Caco-2 (cell line): ENCODE measurements at places on chromosomes 13 and 19.

GRCh38 chr13:104759069-104759468 is 1692.9 kb upstream of the SLC10A2 start:
- DNase-seq: no peak

DNA sequence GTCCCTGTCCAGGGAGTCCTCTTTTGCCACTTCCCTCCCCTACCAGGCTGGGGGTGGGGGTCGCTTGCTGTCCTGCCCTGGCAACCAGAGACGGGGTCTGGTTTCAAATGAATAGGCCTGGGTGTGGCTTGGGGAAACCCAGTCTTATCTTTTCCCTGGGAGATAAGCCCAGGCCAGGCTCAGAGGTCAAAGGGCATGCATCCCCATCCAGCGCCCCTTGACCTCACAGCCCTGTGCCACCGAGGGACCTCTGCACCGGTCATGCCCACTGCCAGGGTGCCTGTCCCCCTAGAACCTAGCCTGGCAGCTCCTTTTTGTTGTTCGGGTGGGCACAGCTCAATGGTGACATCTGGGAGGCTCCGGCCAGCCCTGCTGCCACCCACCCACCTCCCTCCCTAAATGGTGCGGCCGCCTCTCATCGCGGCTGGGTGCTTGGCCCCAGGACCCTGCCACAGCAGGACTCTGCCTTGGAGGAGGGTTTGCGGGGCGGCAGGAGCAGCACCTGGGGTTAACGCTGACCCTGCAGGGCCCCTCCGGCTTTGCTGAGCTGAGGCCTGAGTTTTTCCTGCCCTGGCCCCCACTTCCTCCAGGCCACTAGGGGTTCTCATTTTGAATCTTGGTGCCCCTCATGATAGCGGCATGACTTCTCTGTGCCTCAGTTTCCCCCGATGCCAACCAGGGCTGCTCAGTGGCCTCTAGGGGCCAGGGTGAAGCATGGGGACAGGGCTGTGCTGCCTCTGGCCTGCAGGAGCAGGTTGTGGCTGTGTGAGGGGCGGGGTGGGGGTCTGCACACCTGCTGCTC is 2.9 kb upstream of the CERS1 start:
- DNase-seq: peak; percentile 54

GRCh38 chr19:1016647-1017114 is 4.2 kb downstream of the TMEM259 start:
- DNase-seq: no peak

DNA sequence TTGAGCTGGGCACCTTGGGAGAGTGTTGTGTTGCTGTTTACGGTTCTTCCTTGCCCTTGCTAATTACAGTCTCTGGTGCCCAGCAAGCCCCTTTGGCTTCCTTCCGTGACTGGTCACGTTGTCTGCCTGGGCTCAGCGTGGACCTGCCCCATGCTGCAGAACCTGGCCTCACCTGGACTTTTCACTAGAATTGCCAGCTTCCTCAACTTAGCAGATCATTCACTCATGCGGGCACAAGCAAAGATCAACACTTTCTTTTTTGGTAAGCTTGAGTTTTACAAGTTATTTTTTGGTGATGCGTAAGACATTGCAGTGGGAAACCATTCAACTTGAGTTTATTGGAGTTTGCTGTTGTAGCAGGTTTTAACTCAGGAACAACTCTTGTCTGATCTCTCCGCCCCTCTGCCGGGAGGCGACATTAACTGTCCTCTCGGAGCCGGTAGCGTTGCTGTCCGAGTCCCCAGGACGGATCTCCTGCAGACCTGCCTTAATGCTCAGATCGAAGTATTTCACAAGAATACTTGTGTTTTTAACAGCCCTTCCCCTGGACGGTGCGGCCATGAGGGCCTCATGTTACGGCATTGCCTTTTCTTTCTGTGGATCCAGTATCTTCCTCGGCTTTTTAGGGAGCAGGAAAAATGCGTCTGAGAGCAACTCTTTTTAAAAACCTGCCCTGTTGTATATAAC is 15.7 kb upstream of the TEX29 start:
- DNase-seq: no peak

DNA sequence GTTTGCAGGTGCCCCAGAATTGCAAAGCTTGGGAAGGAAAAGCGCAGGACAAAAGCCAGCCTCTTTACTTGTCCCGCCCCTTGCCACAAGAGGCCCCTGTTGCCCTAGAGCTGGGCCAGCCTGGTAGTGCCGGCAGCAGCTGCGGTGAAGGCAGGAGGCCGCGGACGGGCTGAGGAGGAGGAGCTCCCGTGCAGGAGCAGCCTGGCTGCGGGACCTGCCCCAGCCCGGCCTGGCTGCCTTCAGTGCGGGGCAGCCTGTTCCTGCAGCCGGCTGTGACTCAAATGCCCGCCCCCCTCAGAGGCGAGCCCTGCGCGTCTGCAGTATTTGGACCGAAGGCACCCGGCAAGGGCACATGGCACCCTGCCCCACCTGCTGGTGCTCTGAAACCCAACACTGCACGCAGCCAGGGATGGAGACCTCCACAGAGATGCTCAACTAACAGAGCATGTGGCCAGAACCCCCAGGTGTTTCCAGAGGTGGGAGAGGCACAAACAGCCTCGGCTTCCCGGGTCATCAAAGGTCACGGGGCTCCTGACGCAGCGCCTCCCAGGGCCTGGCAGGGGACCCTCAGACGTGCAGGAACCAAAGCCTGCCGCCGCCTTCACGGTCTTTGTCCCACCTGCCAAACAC is 29.7 kb downstream of the NAXD start:
- peak; percentile 35 for DNase-seq

DNA sequence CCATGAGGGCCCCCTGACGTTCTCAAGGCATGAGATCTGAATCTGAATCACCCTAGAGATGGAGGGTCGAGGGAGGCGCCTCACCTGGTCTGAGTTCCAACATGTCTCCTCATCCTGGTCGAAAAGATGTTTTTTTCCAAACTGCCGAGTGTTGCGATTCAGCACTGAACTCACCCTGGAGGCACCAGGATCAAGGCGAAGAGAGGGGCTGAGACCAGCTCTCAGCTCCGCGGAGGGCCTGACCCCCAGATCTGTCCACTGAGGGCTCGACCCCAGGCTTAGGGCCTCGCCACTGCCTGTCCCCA is 555 bp downstream of the NR2C2AP start:
- DNase-seq: no peak
